Neural progenitor cell (in vitro differentiated cells): ENCODE measurements at places on chromosomes 2 and 18. TPM values are rescaled to one million over a fixed set of nuclear protein-coding genes. Genes with fewer than 3 reads are reported as not detected.

The ATOH8 gene
- total RNA-seq, result 0.43 TPM in 1 of 2 replicates, not detected in the other

The NDUFB3 gene
- 50.1 and 125 TPM in 2 replicates for total RNA-seq

The MROH2A gene
- total RNA-seq, result not detected in 2 replicates

The INPP4A gene
- 34.2 and 35.1 TPM in 2 replicates for total RNA-seq

The REG3A gene
- total RNA-seq, result not detected in 2 replicates

The CIDEA gene
- total RNA-seq, result not detected in 2 replicates

The CPS1 gene
- total RNA-seq, result 73.2 and 86.8 TPM in 2 replicates

The CXCR1 gene
- not detected in 2 replicates for total RNA-seq

The GPR39 gene
- total RNA-seq, result 0.28 and 1.4 TPM in 2 replicates

The VIT gene
- total RNA-seq, result not detected in 2 replicates

The TTC32 gene
- 21.3 and 27.9 TPM in 2 replicates for total RNA-seq

The PROM2 gene
- total RNA-seq, result 0.95 and 2.4 TPM in 2 replicates

The UGT1A8 gene
- total RNA-seq, result not detected in 2 replicates

The MOGAT1 gene
- total RNA-seq, result 0.62 and 2.0 TPM in 2 replicates

The C2orf78 gene
- 0.06 and 0.21 TPM in 2 replicates for total RNA-seq

The KIAA2012 gene
- not detected in 2 replicates for total RNA-seq

The IL1F10 gene
- not detected in 2 replicates for total RNA-seq
